Heart left ventricle (tissue), 16 donors: ENCODE measurements at places on chromosomes 5 and 9. TPM values are rescaled to one million over a fixed set of nuclear protein-coding genes. Genes with fewer than 3 reads are reported as not detected.

DNA sequence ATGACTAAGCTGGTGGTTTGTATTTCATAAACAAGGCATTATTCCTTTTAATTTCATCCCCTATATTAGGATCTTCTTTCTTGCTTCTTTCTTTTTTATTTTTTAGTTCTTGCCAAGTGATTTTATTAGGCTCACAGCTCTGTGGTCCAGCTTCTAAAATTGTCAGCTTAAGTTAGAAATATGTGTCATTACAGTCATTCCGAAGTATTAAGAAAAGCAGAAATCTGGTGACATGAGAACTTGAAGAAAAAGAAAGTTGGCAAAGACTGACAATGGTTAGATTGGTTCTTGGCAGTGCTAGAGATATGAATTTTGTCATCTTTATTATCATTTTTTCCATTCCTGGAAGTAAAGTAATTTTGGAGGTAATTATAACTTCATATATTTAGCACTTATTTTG lies 166.5 kb upstream of the PRR16 start:
- H3K27me3 ChIP-seq: no peaks in the 10 kb centered on the region
- H3K36me3 ChIP-seq: no peaks in the 10 kb centered on the region
- DNase-seq: no peak
- H3K27ac ChIP-seq: no peak overlapping the region

DNA sequence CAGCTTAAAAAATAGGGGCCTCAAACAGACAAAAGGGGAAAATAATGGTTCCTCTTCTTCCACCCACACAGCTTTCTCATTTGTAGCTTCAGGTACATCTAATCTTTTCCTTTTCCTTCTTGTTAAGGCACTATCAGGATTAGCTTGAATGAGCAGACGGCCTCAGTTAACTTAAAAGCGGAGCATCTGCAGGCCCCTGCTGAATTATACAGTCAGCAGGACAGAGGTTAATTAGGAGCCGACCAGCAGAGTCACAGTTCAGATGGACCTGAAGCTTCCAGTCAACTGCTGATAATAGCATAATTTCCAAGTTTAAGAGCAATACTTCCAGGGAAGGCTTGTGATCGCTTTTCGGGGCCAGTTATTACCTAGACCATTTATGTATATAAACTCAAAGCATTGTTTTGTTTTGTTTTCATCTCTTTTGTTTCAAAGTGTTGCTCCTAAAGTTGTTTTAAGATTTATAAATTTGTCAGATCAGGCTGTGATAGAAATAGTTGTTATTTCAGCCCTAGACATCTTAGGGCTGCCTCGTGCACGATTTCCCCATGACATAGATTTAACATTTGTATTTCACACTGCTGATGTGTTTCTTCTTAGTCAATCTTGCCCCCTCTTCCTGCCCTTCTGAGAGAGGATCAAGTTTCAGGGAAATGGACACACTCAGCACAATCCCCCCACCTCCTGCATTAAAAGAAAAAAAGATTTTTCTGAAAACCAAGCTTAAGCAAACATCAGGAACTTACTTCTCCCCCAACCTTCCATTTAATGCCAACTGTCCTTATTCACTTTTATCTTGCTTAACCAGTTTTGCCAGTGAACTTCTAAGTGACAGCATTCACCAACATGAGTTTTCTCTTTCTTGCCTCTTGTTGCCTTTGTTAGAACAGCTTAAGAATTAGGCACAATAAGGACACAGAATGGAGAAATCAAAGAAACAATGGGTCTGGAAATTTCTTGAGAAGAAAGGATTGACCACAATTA lies 449.8 kb downstream of the ARHGEF28 start:
- no peak for DNase-seq
- no peaks in the 10 kb centered on the region for H3K36me3 ChIP-seq
- H3K27me3 ChIP-seq: no peaks in the 10 kb centered on the region
- H3K27ac ChIP-seq: no peak overlapping the region

DNA sequence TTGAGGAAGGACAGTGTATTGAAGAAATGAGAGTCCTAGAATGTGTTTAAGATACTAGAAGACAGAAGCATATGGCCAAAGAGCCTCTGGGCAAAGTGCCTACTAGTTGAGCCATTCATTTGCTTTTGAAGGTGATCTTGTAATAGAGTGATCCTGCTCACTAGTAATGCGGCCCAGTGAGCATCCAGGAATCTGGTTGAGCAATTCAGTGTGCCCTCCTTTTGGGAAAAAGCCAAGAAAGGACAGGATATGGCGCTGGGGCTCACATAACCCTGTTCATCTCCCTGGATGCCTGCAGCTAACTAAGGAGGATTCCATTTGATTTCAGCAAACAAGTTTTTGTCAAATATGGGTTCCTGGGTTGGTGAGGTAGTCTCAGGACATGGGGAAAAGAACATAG lies 16.3 kb downstream of the ADAM19 start:
- no peak overlapping the region for H3K27ac ChIP-seq
- no peaks in the 10 kb centered on the region for H3K36me3 ChIP-seq
- no peaks in the 10 kb centered on the region for H3K27me3 ChIP-seq

DNA sequence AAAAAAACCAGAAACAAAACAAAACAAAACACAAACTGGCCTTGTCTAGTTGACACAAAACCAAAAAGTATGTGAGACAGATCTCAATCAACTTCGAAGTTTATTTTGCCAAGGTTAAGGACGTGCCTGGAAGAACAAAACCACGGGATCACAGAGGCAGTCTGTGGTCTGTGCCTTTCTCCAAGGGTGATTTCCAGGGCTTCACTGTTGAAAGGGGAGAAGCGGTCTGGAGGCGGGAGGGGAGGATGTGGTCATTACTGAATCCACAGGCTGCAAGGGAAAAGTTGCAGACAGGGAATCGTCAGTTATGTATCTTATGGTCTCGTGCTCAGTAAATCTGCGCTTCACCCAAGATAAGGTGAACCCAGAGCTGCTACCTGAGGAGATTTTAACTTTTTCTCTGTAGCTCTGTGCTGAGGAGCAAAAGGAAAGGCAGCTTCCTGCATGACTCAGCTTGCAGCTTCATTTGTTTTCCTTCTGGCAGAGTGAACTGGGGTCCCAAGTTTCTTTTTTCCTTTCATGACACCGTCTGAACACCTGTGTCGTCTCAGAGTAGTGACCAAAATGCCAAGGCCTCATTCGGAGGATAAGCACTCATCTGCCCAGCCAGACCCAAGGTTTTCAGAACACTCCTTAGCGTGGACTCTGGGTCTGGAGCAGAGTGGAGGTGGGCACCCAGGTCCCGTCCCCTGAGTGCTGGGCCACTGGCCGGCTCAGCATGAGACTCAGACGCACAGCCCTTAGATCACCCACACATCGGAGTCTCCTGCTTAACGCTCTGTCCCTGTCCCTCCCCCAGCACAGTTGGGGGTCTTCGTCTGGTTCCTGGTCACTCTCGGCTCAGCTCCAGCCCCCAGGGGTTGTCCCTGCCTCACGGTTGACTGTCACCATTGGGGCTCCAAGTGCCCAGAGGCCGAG lies 25.9 kb downstream of the ROPN1L start:
- H3K4me1 ChIP-seq: peaks cover 10% of the 10 kb centered on the region
- H3K27ac ChIP-seq: no peak overlapping the region
- DNase-seq: no peak
- no peak overlapping the region for H3K4me3 ChIP-seq

DNA sequence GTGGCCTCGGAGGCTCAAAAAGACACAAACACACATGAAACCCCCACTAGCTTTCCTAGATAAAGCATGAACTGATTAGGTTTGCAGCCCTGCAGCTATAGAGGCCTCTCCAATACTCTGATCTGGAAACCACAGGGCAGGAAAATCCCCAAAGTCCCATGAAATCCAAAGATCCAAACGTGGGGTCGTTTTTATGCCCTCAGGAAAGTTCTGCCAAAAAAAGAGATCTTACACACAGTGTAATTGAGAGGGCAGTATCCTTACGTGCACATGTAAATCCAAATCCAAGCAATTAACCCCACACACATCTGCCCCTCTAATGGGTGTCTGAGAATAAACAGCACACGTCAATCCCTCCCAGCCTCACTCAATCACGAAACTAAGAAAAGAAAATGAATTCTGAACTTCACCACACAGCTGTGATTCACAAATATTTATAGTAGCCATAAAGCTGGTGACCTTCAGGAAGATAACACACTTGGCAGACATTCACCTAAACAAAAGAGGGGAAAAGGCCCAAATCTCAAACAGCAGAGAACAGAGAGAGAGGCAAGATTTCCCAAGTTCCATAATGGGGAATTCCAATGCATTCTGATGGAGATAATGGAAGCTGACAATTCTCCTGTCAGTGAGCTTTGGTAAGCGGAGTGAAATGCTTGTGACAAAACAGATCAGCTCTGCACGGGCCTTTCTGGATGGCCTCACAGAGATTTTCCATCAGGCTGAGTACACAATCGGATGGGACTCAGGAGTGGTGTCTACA lies 114.2 kb downstream of the SEMA5A start:
- H3K4me1 ChIP-seq: no peaks in the 10 kb centered on the region
- H3K4me3 ChIP-seq: no peak overlapping the region
- DNase-seq: no peak
- H3K36me3 ChIP-seq: peaks cover 7% of the 10 kb centered on the region
- H3K27me3 ChIP-seq: no peaks in the 10 kb centered on the region

DNA sequence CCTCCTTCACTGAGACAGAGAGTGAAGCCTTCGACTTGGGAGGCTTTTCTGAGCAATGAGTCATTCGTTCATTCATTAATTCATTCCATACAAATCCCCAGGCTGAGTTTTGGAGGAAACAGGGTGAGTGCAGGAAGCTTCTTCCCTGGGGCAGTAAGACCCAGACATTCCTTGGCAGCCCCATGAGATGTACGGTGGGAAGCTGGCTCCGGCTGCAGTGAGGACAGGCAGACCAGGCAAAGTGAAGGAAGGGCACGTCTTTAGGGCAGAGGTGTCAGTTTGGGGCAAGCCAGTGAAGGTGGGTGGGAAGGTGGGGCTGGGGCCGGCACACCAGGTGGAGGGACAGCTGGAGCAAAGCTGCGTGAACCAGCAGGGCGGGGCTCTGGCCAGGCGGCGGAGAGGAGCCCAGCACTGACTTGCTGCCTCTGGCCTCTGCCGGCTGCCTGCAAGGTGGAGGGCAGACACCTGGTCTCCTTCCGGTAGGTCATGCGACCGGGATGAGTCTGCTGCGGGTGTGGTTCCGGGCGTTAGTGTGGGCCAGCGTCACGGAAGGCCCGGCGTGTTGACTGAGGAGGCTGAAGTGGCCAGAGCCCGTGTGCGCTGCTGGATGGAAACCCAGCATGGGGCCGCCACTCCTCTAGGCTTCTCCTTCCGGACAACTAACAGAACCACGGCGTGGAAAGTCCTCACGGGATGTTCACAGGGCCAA lies 16.6 kb downstream of the OLFM1 start:
- no peak overlapping the region for H3K27ac ChIP-seq
- H3K27me3 ChIP-seq: peaks cover 22% of the 10 kb centered on the region
- H3K36me3 ChIP-seq: peaks cover 8% of the 10 kb centered on the region
- peaks cover 5% of the 10 kb centered on the region for H3K4me1 ChIP-seq
- DNase-seq: no peak

CCDC183 gene
- total RNA-seq: 1.8 TPM

- no peaks in the 10 kb centered on the region for H3K4me1 ChIP-seq
- no peaks in the 10 kb centered on the region for H3K27me3 ChIP-seq
- H3K4me3 ChIP-seq: no peak overlapping the region
- no peak for DNase-seq
- H3K27ac ChIP-seq: no peak overlapping the region
Observed at GRCh38 chr5:39578887-39579497, 154.2 kb upstream of the DAB2 start.

- no peaks in the 10 kb centered on the region for H3K27me3 ChIP-seq
- H3K4me3 ChIP-seq: no peak overlapping the region
- no peaks in the 10 kb centered on the region for H3K4me1 ChIP-seq
- DNase-seq: no peak
Observed at GRCh38 chr9:75156858-75157257, 68.5 kb downstream of the OSTF1 start.

PRUNE2 gene
- 0.82 TPM for total RNA-seq
